ENCODE measurements at places on chromosomes 5 and 9.

DNA sequence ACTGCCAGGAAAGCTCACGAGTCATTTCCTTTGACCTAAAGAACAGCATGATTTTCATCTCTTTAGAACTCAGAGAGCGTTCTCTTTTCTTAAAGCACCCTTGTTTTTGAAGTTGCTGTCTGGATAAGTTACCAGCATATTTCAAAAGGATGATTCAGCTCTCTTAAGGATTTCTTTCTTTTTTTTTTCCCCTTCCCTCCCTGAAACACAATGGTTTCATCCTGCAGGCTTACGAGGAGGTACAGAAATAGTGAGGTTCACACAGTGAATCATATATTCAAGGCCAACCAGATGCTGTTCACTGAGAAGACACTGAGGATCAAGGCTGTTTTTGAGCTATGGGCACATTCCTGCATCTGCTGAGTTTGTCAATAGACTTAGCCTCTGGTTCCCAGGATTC, 257.2 kb downstream of the KIF4B start:
- DNase-seq, result no peak

DNA sequence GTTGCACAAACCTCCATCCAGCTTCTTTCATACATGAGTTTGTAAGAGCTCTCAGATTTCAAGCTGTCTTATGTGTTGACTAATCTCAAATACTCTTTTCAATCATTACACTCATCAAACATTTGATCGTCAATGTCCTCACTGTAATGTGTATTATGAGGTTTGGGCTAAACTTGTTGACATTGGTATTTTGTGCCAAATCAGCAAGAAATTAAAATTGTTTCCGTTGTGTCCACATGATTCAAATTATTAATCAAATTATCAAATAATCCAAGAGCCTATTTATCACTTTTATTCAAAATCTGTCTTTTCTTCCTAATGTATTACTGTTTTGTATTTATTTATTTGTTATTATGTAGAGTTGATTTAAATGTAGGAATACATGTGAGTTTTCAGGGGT, 283.4 kb downstream of the GAS1 start:
- no peak for DNase-seq

DNA sequence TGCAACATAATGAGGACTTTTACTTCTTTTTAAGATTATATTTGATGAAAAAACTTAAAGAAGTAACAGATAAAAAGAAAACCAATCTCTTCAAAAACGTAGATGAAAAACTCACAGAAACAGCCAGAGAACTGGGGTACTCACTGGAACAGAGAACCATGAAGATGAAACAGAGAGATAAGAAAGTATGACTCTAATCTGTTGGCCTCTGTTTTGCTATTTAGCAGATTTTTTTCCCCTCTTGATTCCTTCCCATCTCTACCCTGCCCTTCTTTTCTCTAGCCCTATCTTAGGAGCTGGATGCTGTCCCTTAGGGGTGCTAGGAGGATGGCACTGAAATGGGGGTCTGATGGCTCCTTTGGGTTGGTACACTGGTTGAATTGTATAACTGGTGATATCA, 97.5 kb upstream of the FREM1 start:
- DNase-seq, result no peak

GRCh38 chr5:36934740-36935356, 58.3 kb downstream of the NIPBL start:
- DNase-seq, result no peak

- no peak for DNase-seq
These were observed 1.5 kb upstream of the IL7R start for GRCh38 chr5:35855187-35855586.

DNA sequence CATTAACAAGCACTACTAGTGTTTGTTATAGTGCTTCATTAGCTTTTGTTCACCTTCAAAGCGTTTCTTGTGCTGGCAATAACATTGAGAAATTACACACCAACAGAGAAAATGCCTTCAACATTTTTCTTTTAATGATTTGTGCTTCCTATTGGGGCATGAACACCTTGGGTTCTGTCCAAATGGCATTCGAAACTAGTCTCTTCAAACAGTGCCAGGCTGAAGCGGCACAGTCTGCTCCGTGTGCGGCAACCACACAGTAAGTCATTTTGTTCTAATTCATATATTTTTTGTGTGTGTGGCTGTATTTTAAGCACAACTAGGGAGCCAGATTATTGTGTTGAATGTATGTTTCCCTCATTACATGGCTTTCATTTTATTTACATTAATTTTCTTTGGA, 414.7 kb upstream of the SGCD start:
- DNase-seq, result no peak

DNA sequence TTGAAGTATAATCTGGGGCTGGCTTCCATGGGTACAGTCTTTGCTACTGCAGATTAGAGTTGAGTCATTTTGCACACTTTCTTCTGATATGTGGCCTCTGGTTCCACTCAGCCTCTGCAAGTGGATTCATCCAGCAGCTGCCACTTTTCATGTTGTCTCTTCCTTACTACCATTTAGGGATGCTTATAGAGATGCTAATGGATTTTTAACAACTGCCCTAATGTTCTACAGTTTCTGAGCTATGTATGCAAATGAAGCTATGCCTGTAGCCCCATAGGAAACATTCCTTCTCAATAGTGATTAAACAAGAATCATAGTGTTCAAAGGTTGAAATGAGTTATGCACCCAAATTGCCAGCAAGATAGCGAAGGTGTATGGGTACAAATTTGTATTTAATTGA, 456.0 kb upstream of the ITGA1 start:
- no peak for DNase-seq

- DNase-seq, result no peak
These were observed 351.9 kb upstream of the IRX2 start for GRCh38 chr5:3103262-3103811.

DNA sequence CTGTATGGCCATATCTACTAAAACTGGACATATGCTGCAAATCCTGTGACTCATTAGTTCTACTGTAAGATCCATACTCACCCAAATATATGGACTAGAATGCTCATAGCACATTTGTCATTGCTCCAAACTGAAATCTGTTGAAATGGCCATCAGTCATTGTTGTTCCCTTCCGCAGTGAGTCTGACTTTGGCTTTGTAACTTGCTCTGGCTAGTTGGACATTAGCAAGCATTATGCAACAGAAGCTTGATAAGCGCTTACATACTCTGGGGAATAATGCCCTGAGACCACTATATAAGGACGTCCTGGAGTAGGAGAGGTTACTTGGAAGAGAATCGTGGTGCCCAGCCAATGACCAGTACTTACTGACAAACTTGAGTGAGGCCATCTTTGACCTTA, 9.0 kb downstream of the KIAA1958 start:
- DNase-seq, result no peak

GRCh38 chr5:90191352-90192045, 218.1 kb downstream of the CETN3 start:
- no peak for DNase-seq

DNA sequence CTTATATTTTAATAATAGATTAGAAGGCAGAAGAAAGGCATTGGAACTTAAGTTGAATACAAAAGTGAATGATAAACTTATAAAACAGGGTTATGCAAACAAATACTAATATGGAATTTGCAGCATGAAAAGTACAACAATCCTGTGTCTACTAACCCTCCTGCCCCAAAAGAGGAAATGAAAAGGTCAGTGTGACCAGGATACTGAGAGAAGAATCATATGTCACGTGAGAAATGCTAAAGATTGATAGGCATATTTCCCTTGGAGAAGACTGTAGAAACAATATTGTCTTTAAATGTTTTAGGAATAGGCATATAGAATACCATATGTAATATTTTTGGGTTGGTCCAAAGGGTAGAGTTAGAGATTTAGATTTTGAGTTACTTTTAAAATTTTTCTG, 3.8 kb downstream of the WDR36 start:
- DNase-seq, result no peak

- DNase-seq, result no peak
These were observed 246.2 kb downstream of the MAN2A1 start for GRCh38 chr5:109935833-109936490.

- DNase-seq, result peak; percentile 38
These were observed 1.1 kb downstream of the RICTOR start for GRCh38 chr5:39072925-39073766.

- DNase-seq, result peak; percentile 51
These were observed 10.9 kb upstream of the GADD45G start for GRCh38 chr9:89593727-89594427.

DNA sequence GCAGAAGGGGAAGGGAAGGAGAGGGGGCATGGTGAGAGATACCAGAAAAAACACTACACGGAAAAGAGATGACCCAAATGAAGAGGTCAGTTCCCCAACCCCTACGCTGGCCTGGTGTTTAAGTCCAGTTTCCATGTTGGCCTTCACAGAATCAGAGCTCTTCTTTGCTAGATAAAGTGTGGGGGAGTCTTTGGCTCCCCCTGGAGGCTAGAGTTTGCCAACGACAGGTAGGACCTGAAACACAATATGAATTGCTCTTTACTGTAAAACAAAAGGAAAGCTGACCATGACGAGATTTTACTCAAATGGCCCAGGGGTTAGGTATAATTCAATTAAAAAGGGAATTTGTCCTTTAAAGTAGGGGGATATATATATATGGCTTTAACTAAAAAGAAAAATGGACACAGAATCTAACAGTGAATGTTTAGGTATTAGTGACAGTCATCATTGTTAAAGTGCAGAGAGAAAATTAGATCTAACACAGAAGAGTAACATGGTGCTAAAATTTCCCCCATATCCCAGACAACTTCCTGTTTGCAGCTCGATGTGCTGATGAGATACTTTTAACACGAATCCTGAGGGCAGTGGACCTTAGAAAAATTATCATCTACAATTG, 92.0 kb downstream of the SV2C start:
- DNase-seq, result peak; percentile 28

- no peak for DNase-seq
These were observed 435.1 kb upstream of the CDH9 start for GRCh38 chr5:27473307-27474046.

- no peak for DNase-seq
These were observed 81.2 kb downstream of the ZNF618 start for GRCh38 chr9:113957351-113957750.

GRCh38 chr9:91711755-91712601, 238.1 kb downstream of the ROR2 start:
- DNase-seq, result peak; percentile 51

DNA sequence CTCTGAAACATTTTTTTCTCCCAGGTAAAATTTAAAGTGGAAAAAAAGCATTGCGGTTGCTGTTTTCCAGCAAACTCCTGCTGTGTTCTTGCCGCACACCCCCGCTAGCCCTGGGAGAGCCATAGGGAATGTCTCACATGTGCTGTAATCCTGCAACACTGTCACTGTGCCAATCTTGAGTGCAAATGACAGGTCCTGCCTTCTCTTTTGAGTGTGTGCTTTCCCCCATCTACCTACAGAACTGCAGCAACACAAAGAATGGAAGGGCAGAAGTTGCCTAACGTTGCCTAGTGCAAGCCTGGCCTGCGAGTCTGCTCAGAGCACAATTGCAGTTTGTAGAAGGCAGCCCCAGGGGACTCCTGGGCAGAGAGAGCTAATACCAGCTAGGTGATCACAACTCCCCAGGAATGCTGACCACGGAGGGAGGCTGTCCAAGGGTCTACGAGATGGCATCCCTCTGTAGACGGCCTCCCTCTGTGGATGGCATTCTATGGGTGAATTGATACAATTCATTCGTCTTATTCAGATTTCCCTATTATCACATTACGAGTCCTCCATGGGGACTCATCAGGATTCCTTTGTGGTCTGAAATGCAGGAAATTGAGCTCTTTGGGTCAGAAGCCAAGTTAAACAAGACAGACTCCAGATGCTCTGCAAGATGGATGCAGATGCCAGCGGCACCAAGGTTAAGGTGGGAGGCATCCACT, 172.6 kb upstream of the S1PR3 start:
- no peak for DNase-seq

GRCh38 chr5:174777583-174777982, 53.2 kb downstream of the MSX2 start:
- DNase-seq, result no peak

GRCh38 chr5:175567954-175568353, 89.6 kb downstream of the SFXN1 start:
- DNase-seq, result no peak

- DNase-seq, result no peak
These were observed 53.6 kb upstream of the POU5F2 start for GRCh38 chr5:93794954-93795353.

- DNase-seq, result no peak
These were observed 375.3 kb downstream of the BRINP1 start for GRCh38 chr9:118993965-118994364.

DNA sequence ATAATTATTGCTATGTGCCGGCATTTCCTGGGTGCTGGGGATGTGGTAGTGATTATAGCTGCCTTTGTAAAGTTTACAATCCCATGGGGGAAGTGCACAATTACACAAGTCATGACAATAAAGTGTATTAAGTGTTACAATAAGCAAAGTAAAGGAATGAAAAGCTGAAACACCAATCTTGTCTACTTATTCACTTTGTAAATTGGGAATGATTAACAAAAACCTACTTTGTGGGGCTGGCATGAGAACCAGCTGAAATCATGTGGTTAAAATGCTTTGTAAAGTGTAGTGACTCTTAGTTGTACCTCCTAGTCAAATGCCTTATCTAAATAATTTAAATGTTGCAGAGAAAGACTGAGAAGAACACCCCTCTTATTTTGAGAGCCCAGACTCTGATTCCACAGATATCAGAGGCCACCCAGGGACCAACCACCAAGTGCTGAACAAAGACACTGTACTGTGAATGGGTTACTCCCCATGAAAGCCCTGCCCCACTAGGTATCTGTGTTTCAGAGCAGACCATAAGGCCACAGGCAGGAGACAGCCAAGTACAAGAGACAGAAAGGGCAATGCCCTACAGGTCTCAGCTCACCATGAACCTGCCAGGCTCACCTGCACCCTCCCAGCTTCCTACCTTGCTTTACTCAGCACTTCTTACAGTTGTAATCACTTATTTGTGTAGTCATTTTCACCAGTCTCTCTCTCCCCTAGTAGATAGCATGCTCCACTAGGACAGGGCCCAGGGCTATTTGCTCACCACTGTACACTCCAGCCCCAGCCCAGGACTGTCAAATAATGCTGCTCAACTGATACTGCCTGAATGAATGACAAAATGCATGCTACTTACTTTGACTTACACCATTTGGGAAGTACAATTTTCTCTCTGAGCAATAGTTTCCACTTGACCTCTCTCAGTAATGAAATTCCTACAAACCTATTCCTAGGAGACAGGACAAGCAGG, 101.6 kb upstream of the APC start:
- no peak for DNase-seq

- no peak for DNase-seq
These were observed 78.1 kb downstream of the SNCAIP start for GRCh38 chr5:122390154-122390553.

- no peak for DNase-seq
These were observed 3.6 kb upstream of the FAM163B start for GRCh38 chr9:133612816-133613215.

All from stimulated activated naive CD4-positive, alpha-beta T cell treated with Interleukin-2 at 50 U/mL for 16 hours (primary cell).